ENCODE measurements at places on chromosomes 2 and 18. TPM values are rescaled to one million over a fixed set of nuclear protein-coding genes. Genes with fewer than 3 reads are reported as not detected.

The SLC19A3 gene
- polyA plus RNA-seq = 7.0 TPM

DNA sequence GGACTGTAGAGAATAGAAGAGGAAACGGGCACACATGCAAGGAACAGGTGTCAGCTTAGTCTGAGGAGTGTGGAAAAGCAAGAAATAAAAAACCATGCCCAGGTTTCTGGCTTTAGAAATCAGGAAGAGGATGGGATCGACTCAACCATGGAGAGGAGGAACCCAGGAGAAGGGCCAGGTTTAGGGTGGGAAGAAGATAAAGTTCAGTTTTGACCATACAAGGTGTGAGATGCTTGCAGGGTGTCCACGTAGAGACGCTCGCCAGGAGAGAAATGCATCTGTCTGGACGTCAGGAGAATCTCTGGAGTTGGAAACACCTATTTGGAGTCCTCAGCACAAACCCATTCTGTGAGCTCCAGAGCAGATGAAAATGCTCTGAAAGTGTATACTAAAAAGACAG lies 275.1 kb downstream of the CYRIA start:
- no peak for DNase-seq

The SLC16A14 gene
- polyA plus RNA-seq = 7.6 TPM

DNA sequence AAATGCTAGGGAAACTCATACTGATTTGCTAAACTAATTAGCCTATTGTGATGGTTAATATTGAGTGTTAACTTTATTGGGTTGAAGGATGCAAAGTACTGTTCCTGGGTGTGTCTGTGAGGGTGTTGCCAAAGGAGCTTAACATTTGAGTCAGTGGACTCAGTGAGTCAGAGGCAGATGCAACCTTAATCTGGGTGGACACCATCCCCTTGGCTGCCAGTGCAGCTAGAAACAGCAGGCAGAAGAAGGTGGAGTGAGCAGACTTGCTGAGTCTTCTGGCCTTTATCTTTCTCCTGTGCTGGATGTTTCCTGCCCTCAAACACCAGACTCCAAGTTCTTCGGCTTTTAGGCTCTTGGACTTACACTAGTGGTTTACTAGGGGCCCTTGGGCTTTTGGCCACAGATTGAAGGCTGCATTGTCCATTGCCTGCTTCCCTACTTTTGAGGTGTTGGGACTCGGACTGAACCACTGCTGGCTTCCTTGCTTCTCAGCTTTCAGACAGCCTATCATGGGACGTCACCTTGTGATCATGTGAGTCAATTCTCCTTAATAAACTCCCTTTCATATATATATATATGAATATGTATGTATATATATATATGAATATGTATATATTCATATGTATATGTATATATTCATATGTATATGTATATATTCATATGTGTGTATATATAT lies 69.7 kb downstream of the RPRM start:
- no peak for DNase-seq

The MRPL53 gene
- polyA plus RNA-seq = 37.1 TPM

- DNase-seq = no peak
Measured at GRCh38 chr2:67871686-67872412, 191.0 kb downstream of the C1D start.

The DLX1 gene
- not detected for polyA plus RNA-seq
